Activated T-cell treated with anti-CD3 and anti-CD28 coated beads for 24 hours (primary cell): ENCODE measurements at places on chromosomes 1 and 21.

DNA sequence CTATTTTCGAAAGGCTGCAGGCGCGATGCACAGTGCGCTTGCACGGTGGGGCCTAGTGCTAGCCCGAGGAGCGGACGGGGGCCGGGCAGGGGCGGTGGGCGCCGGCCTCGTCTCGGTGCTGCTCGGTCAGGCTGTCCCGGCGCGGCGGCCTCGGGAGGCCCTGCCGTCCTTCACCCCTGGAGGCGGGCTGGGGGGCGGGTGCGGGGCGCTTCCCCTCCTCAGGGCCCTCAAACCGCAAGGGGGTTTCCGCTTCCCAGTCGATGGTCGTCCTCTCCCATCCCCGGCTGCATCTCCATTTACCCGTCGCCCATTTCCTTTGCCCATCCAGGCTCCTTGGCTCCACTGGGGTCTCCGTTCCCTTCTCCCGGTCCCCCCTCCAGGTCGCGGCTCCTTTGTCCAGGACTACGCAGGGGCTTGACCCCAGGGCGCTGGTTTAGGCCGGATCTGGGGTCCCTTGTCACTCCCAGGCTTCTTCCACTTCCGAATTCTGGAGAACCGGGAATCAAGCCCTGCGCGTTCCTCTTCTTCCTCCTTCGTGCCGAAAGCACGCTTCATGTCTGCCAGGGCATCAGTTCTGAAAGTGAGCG lies 196.3 kb upstream of the LMO4 start:
- no peak for DNase-seq

- DNase-seq: no peak
These were observed 20.9 kb upstream of the DR1 start for GRCh38 chr1:93324486-93325464.

GRCh38 chr1:235851939-235852338 lies 14.8 kb downstream of the LYST start:
- no peak for DNase-seq

GRCh38 chr1:41673378-41673777 lies 188.9 kb upstream of the EDN2 start:
- peak; percentile 26 for DNase-seq

GRCh38 chr1:15627343-15627988 lies 10.2 kb downstream of the DDI2 start:
- DNase-seq: no peak

- no peak for DNase-seq
These were observed 16.8 kb downstream of the PLXNA2 start for GRCh38 chr1:208227366-208227765.

DNA sequence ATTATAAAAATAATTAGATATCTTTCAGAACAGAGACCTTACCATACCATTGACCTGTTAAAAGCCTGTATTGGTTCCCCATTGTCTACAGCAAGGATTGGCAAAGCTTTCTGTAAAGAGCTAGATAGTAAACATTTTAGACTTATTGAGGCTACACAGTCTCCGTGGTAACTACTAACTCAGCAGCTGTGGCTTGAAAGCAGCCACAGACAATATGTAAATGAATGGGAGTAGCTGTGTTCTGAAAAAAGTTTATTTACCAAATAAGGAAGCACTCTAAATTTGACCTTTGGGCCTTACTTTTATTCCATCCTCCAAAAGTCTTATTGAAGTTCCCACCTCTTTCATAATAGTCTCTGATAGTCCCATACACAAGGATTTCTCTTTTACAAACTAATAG lies 39.7 kb downstream of the NUP210L start:
- DNase-seq: no peak

GRCh38 chr1:60502506-60502905 lies 428.9 kb upstream of the C1orf87 start:
- no peak for DNase-seq

- no peak for DNase-seq
These were observed 8.4 kb downstream of the FOXE3 start for GRCh38 chr1:47424336-47424982.

DNA sequence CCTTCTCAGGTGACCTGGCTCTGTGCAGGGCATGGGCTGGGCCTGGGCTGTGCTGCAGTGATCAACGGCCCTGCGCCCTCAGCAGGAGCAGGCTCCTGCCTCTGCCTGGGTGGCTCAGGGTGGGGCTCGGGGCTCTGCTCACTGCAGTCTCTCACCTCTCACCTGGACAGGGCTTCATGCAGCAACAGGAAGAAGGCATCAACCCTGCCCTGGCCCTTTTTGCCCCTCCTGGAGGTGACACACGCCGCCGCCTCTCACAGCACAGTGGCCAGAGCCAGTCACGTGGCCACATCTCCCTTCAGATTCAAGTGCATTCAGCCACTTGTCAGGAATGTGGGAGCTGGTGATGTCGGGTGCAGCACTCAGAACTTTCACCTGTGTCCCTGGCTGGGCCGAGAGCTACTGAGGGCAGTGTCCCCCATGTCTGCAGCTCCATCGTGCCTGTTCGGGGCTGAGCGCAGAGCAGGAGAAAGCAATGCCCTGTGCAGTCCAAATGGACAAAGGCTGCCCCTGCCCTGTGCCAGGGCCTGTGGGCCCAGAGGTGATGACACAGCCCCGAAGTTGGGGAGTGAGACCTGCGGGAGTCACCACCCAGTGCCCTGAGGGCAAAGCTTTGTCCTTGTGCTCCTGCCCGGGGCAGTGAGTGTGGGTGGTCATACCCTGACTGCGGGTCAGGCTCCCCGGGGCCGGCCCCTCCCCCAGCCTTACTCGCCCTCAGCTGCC lies 314.0 kb downstream of the PTPRU start:
- DNase-seq: no peak

DNA sequence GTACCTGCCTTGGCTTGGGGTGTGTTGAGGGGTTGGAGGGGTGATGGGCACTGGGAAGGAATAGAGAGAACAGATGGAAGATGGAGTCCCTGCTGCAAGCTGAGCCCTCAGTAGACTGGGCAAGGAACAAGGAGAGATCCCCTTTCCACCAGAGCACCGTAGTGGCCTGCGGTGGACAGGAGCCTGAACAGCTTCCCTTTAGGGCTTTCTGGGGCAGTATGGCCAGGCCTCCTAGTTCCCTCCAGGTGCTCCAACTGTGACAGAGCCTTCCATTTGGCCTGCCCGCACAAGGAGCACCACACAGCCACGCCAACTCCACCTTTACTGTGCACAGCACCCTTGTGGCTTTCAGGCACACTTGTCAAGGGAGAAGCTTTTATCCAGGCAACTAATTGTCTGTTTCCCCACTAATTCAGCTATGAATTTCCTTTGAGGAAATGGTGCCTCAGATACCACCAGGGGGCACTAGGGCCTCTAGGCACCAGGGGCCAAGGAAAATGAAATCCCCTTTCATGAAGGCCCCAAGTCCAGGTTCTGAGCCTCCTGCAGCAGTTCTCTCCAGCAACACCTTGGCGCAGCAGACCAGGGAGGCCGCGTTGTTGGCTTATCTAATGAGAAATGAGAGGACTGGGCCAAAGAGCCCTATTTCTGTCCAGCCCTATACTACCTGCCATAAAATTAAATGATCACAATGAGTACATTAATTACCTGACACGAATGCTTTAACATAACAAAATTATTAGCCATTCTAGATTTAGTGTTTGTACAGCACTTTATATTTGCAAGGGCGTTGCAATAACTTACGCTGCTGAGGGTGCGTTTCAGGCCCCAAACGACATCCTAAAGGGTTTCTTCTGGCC lies 23.1 kb upstream of the ERI3 start:
- DNase-seq: peak; percentile 23

- DNase-seq: peak; percentile 26
These were observed 49.1 kb upstream of the IFNLR1 start for GRCh38 chr1:24235921-24236788.

- no peak for DNase-seq
These were observed 447.4 kb downstream of the CAMTA1 start for GRCh38 chr1:7232441-7233236.

DNA sequence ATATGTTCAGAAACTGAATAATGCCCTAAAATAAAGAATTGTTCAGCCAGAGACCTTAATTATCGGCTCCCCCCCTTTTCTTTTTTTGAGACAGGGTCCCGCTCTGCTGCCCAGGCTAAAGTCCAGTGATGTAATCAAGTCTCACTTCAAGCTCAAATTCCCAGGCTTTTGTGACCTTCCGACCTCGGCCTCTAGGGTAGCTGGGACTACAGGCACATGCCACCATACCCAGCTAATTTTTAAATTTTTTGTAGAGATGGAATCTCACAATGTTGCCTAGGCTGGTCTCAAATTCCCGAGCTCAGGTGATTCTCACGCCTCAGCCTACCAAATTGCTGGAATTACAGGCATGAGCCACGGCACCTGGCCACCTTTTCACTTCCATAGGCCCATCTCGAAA lies 26.5 kb downstream of the TMCO1 start:
- DNase-seq: no peak

GRCh38 chr1:150068109-150068435 lies 496 bp downstream of the VPS45 start:
- DNase-seq: no peak

- DNase-seq: no peak
These were observed 33.2 kb downstream of the TRIM62 start for GRCh38 chr1:33148615-33149014.

GRCh38 chr1:29626726-29627125 lies 390.4 kb downstream of the PTPRU start:
- no peak for DNase-seq

GRCh38 chr1:197178998-197179397 lies 32.5 kb upstream of the ASPM start:
- no peak for DNase-seq

DNA sequence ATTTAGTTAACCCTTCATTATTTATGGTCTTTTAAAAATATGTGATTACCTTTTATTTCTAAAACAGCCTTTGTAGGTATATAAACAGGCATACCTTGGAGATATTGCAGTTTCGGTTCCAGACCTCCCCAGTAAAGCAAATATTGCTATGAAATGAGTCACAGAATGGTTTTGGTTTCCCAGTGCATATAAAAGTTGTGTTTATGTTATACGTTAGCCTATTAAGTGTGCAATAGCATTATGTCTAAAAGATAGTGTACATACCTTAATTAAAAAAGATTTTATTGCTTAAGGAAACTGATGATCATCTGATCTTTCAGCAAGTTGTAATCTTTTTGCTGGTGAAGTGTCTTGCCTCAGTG lies 44.1 kb downstream of the XCL2 start:
- DNase-seq: no peak

- DNase-seq: no peak
These were observed 606.7 kb upstream of the CHRM3 start for GRCh38 chr1:238779716-238780115.

- DNase-seq: no peak
These were observed 507.1 kb upstream of the ZRANB2 start for GRCh38 chr1:71587961-71588360.

GRCh38 chr21:17693801-17694200 lies 81.1 kb upstream of the BTG3 start:
- DNase-seq: no peak

DNA sequence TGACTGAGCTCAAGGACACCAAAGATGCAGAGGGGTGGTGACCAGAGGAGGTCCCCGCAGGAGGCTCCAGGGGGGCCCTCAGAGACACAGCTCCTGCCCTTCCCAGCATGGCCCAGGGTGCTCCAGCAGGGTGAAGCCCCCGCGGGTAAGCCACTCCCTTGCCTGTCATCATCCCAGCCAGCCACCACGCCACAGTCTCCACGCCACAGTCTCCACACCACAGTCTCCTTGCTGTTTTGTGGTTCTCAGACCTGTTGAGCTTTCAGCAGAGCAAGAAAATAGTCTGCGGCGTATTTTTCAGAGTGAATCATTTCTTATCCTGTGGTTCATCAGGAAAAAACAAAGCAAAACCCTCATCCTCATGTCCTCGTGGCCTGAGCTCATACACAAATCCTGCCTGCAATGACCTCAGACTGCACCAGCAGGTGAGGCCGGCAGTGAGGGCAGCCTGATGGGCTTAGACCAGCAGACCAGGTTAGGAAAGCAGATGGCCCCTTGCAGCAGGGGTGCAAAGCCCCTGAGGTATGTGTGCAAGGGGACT lies 25.7 kb upstream of the ABCG1 start:
- DNase-seq: peak; percentile 43

DNA sequence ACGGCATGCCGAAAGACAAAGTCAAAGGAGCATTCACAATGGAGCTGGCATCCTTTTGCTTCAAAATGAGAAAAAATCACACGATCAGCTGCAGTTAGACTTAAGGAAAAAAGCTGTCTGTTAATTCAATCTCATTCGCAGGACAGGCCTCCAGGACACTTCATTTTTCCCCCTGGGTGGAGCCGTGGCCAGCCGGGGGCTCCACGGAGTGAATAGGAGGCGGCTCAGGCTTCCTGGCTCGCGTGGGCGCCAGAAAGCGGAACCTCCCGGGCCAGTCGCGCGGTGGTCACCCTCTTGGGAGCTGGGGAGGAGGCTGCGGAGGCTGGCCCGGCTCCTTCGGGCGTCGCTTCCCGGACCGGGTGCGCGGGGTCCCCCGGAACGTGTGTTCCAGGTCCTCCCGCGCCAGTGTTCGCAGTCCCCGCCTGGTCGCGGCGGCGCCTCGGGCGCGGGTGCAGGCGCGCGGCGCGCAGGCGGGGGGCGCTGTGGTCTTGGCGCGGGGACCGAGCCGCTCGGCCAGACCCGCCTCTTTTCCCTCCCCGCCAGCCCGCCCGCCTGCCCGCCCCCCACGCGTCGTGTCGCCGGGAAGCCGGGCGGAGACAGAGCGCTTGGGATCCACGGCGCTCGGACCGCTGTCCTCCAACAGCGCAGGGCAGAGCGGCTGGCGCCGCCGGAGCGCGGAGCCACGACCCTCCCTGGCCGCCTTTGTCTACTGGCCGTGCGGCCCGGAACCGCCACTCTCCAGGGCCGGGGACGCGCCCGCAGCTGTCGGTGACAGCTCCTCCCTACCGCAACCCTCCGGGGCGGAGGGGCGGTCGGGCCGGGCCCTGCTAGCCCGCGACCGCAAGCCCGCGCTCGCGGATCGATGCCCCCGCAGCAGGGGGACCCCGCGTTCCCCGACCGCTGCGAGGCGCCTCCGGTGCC lies at the start of gene RHOU:
Gene RHOU (plus strand): TSS at position 599 of the 921 bp plus-strand sequence. CDS start 264 bp downstream, at position 863.
- DNase-seq: peak; percentile 57

DNA sequence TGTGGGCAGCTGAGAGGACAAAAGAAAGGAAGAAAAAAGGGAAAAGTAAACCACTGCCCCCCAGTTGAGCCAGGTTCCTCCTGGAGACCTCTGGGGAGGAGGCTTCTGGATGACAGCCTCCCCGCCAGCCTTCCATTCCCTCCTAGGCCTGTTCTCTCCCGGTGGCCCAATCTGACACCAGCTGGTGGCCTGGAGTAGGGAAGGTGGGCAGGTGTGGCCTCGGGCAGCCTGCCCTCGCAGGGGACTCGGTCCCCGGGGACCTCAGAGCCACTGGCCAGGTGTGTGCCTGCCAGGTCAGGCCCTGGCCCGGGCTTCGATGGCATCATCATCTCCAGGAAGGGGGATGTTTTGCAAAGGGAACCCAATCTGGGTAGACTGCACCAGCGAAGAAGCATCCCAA lies 159.0 kb downstream of the CASZ1 start:
- no peak for DNase-seq

DNA sequence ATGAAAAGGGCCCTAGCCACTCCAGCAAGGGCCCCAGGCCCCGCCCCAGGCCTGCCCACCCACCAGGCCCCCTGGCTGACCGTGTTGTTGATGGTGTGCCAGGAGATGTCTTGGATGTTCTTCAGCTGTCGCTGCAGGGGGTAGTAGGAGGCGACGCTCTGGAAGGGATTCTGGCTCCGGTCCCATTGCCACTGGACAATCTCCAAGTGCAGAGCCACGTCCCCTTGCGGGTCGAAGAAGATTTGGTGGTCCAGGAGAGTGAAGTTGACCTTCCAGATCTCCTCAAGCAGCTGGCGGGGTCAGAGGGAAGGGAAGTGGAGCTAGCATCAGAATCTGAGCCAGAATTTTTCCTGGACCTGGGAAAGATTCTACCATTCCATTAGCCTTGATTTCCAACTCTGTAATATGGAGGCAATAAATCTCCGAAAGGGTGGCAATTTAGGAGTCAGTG lies 10.2 kb downstream of the TAS1R2 start:
- DNase-seq: no peak

- DNase-seq: no peak
These were observed 166.5 kb downstream of the TNR start for GRCh38 chr1:175576865-175577264.
